ENCODE measurements at places on chromosomes 6 and 20. TPM values are rescaled to one million over a fixed set of nuclear protein-coding genes. Genes with fewer than 3 reads are reported as not detected.

Gene UNC5CL
- 2.1 TPM for total RNA-seq

Gene CTNNBL1
- 31.3 TPM for total RNA-seq

Gene CD24
- 16.7 TPM for total RNA-seq

Gene GABRR1
- 0.52 TPM for total RNA-seq

Gene FBXL4
- total RNA-seq = 14.1 TPM

Gene ECT2L
- under 0.01 TPM for total RNA-seq

Gene CYP24A1
- 1.0 TPM for total RNA-seq

Gene LRRC73
- 0.52 TPM for total RNA-seq

Gene CGA
- total RNA-seq = not detected

Gene OPN5
- total RNA-seq = not detected

Gene MAK
- total RNA-seq = not detected

Gene FRS3
- 1.6 TPM for total RNA-seq

Gene DEFB112
- not detected for total RNA-seq

Gene PRR18
- 0.52 TPM for total RNA-seq

Gene CRISP2
- total RNA-seq = not detected
